ENCODE measurements at places on chromosomes 4 and X.

GRCh38 chr4:99008051-99008450 lies 12.5 kb downstream of the METAP1 start:
- DNase-seq, result no peak

DNA sequence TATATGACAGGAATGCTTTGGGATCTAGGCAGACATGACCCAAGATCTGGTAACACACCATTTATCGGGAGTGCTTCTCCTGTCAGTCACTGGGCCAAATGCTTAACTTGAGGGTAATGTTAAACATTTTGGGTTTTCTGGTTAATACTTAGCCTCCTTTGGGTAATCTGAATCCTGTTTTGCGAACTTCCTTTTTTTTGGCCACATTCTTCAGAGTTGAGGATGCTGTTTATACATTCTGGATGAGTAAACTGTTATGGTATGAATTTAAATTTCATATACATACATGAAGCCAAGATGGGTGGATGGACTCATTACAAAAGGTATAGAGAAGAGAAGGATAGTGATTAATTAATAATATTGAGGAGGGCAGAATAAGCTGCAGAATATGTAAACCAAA lies 36.1 kb downstream of the MID1IP1 start:
- DNase-seq, result no peak

DNA sequence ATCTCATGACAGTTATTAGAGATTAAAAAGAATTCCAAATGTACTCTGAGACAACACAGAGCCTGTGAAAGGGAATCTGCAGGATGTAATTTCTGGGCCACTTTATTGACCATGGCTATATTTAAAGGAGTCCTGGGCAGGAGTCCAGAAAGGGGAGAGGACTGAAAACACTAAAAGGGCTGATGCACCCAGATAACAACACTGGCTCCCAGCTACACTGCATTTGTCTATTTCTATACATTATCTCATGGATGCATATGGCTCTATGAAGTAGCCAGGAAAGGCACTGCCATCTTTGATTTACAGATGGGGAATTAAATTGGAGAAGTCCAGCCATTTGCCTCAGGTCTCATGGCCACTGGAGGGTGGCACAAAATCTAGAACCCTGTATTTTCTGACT lies 56.0 kb downstream of the MED28 start:
- no peak for DNase-seq

DNA sequence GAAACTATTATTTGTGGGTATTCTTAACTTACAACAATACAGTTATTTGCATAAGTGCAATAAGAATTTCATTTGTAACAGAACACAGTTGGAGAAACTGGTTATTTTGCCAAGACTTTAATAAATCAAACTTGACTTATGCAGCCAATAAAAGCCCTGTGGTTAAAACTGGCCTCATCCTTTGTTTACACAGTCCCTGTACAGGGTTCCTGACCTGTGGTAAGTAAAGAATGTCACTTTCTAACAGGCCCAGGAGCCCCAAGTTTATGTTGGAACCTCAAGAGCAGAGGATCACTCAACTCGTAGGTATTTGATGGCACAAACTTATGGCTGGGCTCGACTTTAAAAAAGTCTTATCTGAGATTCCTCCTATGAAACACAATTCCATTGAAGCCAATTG lies 88.6 kb upstream of the PTCHD1 start:
- no peak for DNase-seq

DNA sequence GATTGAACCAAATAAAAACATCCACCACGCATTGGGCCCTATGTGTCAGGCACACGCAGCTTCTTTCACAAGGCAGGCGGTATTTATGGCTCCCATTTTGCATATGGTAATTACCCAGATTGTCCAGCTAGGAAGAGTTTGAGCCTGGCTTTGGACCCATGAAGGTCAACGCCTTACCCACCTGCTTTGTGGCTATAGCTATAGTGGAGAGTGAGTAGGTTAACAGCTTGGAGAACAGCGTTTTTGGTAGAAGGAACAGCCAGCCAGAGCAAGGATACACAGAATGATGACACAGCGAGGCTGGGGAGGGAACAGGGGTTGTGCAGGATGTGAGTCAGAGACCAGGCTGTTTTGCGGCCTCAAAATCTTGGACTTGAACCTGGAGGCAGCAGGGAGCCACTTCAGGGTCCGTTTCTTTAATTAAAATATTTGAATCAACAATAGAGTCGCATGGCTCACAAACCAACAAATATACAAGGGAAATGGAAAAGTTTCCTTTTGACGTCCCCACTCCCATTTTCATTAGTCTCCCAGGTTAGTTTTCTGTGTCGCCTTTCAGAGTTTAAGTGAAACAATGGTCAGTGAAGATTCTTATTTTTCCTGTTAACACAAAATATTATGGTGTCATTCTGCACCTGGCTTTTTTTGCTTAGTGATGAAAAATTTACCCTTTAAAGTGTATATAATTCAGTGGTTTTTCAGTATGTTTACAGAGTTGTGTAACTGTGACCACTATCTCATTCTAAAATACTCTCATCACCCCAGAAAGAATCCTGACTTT lies 118.2 kb upstream of the STX18 start:
- no peak for DNase-seq

DNA sequence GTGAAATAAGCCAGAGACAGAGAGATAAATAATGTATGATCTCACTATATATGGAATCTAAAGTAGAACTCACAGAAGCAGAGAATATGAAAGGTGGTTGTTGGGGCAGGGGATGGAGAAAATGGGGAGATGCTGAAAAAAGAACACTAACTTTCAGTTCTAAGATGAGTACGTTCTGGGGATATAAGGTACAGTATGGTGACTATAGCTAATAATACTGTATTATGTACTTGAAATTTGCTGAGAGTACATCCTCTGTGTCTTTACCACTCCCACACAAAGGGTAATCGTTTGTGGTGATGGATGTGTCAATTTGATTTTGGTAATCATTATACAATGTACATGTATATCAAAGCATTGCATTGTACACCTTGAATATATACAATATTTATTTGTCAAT lies 6.6 kb downstream of the FBXL5 start:
- DNase-seq, result no peak

DNA sequence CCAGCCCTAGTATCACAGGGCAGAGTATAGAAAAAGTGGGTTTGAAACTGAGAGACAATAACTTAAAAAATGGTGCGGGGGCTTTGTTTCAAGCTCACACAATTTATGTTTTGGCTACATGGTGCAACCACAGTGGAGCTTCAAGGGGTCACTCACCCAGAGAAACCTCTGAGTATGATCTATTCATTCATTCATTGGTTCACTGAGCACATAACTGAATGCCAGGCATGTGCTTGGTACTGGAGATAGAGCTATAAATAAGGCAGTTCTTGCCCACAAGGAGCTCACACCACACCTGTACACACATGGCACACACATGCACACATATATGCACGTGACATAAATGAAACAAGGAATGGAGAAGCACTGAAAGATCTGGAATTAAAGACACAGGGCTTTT lies 171.4 kb downstream of the NHS start:
- no peak for DNase-seq

- DNase-seq, result no peak
These were observed 917 bp downstream of the MYL5 start for GRCh38 chr4:675036-675882.

DNA sequence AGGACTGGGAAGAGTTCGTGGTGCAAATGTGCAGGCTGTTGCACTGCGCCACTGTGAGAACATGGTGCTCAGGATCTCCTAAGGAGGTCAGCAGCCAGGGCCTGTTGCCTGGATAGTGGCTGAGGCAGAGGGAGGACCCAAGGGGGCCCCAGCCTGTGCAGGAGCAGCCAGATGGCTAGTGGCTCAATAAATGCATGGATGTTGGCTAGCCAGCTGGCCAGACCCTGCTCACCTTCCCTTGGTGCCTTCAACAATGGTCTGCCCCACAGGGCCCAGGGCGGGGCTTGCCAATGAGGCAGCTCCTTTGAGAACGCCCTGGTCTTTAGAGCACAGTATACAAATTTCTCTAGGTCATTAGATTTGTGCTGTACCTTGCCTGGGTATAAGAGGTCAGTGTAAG lies 67.4 kb downstream of the TNIP2 start:
- DNase-seq, result no peak

GRCh38 chrX:119667111-119667878 lies 25.7 kb downstream of the SEPTIN6 start:
- DNase-seq, result no peak

DNA sequence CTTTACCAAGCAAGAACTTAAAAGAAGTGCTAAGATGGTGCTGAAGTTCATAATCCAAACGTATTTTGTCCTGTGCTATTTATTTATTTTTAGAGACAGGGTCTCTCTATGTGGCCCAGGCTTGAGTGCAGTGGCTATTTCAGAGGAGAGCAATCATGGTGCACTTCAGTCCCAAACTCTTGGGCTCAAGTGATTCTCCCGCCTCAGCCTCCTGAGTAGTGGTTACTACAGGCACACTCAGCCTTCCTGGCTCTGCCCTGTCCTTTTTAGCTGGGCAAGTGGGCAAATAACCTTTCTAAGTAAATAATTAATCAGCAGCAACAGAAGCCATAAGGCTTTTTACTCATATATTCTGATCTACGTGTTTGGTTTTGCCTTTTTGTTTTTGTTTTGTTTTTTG lies 2.6 kb downstream of the NSD2 start:
- DNase-seq, result no peak

DNA sequence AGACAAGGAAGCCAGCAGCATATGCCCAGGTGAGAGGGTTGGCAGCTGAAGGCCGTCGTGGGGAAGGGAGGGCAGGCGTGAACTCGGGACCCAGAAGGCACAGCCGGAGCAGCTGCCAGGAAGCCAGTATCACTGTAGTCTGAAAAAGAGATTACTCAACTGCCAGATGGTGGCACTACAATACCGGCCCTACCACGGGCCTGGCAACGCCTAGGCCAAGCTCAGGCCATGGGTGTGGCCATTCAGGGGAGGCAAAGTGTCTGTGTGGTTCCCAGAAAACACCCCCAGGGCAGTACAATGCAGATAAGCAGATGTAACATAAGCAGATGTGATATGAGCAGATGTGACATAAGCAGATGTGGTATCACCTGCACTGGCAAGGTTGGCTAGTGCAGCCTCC lies 236.0 kb downstream of the AFAP1 start:
- no peak for DNase-seq

DNA sequence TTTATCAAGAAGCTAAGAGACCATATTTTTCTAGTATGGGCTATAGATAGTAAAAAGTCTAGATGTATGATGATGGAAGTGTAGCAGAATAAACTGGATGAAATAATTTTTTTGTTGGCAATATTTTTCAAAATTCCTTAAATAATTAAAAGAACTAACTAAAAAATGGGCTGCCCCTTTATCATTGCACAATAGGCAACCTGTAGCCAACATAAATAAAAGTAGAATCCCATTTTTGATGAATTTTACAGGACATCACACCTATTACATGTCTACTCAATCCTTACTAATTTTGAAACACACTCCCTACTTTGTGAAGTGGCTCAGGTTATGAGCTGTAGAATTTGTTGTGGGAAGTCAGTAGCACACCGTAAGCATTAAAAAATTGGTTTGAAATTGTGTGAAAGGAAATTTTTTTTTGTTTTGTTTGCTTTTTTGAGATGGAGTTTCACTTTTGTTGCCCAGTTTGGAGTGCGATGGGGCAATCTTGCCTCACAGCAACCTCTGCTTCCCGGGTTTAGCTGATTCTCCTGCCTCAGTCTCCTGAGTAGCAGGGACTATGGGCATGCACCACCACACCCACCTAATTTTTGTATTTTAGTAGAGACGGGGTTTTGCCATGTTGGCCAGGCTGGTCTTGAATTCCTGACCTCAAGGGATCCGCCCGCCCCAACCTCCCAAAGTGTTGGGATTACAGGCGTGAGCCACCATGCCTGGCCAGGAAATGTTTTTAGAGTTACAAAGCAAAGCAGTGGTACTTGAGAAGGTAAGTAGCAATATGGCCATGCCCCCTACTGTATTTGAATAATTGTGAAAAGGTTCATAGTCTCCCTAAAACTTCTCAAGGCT lies 8.9 kb upstream of the RUFY3 start:
- no peak for DNase-seq

DNA sequence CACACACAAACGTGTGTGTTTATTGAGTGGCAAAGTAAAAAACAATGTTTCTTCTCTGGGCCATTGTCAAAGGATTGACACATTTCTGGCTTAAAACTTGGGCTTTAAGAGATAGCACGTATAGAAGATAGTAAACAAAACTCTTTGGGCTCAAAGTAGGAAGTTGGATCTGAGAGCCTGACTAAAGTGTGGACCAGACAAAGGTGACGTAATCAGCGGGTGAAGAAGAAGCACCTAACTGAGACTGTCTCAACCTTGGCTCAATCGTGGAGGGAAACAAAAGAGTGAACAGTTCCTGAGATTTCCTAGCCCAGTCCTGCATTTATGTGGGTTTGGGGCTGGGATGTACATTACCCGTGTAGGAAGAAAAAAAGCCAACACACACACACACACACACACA lies 13.7 kb downstream of the PFKFB1 start:
- DNase-seq, result no peak

- DNase-seq, result no peak
These were observed 6.3 kb downstream of the TKTL2 start for GRCh38 chr4:163467082-163467770.

DNA sequence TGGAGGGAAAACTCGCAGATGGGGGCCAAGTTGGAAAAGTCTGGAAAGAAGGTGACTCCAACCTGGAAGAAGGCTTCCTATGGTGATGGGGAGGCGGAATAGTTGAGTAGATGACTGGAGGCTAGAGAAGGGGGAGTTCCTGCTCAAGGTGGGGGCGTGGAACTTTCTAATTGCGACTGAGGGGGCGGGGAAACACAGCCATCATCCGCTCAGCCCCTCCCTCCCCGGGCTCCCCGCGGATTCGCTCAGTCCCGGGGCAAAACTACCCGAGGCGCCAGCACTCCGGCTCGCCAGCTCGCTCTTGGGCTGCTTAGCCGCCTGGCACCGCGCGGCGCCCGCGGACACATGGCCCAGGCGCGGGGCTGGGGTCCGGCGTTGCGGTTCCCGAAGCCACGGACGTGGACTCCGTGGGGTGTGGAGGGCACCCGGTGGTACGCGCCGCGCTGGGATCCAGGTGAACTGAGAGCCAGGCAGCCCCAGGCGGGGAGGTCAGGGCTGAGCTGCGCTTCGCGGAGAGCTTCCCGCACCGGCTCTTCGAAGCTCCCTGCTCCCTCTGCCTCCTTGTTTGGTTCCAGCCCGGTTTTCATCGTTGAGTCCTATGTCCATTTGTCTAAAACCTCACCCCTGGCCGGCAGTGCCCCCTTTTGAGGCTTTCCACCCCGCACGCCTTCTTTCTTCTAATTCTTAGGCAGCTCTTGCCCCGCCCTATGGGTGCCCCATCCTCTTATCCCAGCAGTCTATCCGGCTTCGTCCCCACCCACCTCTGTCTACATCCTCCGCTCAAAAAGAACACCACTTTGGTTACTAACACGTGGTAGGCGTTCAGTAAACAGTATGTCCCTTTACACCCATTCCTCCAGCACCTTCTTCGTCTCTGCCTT lies 38.9 kb downstream of the STARD8 start:
- DNase-seq, result no peak

DNA sequence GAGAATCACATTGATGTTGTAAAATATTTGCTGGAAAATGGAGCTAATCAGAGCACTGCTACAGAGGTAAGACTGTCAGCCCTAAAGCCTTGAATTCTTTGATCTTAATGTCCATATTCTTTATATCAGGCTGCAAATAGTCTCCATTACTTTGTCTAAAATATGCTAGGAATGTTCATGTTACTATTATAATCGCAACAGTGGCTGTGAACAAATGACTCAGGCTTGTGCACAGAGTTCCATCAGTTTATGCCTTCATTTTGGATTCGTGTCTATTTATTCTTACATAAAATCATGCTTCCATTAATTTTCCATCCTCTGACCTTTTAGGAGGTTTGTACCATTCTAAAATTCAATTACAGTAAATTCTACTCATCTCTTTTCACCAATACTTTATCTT lies 182.7 kb downstream of the ANK2 start:
- no peak for DNase-seq
